Activated CD8-positive, alpha-beta memory T cell treated with anti-CD3 and anti-CD28 coated beads for 1 hour (primary cell): ENCODE measurements at places on chromosomes 7 and 10.

DNA sequence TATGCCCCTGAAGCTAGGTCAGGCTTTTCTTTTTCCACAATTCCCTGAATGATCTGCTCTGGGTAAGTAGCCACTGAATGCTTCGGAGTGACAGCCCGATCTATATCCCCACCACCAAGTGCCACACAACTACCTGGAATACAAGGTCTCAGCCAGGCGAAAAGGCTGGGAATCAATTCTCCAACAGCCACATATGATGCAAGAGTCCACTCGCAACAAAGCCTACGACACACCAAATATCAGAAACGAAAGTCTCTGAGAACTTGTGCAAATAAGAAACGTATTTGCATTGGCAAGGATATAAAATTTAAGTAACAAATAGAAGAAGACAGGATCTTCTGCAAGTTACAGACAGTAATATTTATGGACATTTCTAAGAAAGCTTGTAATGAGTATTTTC lies 5.7 kb downstream of the HIPK2 start:
- no peak for DNase-seq

DNA sequence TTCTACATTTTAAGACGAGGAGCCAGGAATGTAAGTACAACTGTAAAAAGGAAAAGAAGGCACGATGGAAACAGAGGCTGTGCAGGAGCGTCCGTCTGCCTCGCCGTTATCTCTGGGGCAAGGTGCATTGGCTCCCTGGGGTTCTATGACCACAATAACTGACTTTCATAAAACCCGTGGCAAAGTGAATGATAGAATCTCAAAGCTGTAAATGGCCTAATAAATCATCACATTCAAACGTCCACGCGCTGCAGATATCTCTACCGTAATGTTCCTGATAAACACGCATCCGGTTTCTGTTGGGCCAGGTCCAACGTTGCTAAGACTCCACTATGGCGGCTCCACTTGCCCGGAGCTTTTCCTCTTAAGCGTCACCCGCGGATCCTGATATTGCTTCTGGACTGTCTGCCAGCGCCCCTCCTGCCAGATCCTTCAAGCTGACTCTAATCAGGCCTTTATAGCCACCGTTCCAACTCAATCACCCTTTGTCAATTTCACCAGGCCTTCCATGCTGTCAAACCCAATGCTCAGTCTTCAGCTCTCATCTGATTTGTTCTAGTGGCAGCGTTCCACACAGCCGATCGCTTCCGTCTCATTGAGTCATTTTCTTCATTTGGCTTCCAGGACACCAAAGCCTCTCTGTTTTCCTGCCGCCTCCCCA lies 265.6 kb upstream of the FOXK1 start:
- DNase-seq: no peak

DNA sequence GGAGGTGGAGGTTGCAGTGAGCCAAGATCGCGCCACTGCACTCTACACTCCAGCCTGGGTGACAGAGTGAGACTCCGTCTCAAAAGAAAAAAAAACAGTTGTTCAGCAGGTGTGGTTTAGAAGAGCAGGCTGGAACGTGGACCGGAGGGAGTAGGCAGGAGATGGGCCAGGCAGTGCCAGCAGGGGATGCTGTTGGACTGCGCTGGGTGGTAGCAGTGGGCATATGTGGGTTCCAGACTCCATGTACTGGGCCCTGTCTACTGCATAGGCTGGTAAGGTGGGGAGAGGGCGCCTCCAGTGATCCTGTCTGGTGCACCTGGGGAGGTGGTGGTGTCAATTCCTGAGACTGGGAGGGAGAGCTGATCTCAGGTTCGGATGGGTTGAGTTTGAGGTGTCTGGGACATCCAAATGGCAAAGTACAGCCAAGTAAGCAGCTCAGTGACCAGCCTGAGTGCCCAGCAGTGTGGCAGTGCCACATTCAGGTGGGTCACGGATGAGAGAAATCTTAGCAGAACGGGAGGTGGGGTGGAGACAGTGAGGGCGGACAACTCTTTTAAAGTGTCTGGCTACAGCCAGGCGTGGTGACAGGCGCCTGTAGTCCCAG lies 25.9 kb downstream of the SFXN4 start:
- DNase-seq: peak; percentile 34

DNA sequence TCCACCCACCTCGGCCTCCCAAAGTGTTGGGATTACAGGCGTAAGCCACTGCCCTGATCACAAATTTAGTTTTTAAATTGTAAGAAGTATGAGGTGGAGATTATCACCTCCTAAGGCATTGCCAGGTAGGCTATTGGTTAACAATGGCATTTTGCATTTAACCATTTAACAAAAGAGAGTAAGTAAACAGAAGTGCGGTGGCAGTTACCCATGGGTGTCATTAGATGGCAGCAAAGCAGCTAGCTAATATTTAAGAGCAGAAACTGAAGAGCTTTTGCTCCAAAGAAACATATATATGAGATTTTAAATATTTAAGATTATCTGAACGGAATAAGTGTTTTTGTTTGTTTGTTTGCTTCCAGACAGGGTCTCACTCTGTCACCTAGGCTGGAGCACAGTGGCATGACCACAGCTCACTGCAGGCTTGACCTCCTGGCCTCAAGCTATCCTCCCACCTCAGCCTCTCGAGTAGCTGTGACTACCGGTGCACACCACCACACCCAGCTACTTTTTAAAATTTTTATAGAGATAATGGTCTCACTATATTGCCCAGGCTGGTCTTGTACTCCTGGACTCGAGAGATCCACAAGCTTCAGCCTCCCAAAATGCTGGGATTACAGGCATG lies 325.5 kb upstream of the C7orf33 start:
- DNase-seq: no peak

GRCh38 chr10:25174461-25175230 lies at the start of gene GPR158:
Gene GPR158 (plus strand): TSS chr10:25175001. CDS start chr10:25175421, 420 bp downstream.
- peak; percentile 14 for DNase-seq

DNA sequence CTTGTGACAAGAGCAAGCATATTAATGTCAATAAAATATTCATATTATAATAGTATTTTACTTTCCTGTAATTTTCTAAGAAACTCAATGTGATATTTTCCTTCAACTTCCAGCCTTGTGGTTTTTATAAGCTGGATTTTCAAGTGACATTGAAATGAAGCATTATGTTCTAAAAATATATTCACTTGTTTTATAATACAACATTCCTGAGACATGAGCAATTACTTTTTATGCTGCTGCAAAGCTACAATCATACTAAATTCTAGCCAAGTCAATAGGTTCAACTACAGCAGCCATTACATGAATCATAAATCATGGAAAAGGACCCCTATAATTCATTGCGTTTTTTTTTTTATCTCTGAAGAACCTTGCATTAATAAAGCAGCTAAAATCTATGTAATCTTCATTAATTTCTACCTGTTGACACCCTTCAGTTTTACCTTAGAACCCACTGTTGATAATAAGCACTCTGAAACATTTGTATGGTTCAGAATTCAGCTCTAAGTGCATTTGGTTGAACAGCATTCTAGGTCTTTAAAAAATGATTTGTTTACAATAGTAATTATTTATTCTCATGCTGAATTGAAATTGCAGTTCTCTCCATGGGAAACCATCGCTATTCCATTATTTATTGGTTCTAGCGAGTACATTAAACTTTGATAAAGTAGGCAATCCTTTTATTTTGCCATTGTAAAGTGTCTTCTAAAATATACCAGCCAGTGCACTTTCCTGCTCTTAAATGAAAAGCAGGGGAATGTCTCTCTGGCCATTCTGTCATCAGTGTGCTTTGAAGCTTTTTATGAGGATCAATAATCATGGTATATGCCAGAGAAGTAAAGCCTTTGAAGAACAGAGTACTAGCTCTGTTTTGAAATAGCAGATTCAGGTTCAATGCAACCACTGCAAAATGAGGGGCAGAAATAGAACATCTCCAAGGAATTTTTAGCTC lies 132.6 kb downstream of the GNAT3 start:
- no peak for DNase-seq

GRCh38 chr7:69631131-69631530 lies 32.9 kb downstream of the AUTS2 start:
- DNase-seq: no peak

DNA sequence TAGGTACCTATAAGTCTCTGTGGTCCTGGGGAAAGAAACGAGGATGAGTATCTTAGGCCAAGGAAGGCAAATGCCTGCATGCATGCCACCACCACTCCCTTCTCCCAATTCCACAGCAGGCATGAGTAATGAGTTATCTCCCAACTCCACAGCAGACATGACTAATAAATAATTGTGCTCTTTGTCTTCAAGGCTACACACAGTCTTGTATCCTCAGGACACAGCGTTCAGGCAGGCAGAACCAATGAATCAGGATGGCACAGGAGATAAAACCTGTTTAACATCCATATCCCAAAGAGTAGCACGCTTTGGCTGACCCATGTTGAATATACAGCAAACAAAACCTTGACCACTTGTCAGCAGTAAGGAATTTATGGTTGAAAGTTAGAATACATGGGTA lies 229.7 kb upstream of the NFE2L3 start:
- DNase-seq: no peak

DNA sequence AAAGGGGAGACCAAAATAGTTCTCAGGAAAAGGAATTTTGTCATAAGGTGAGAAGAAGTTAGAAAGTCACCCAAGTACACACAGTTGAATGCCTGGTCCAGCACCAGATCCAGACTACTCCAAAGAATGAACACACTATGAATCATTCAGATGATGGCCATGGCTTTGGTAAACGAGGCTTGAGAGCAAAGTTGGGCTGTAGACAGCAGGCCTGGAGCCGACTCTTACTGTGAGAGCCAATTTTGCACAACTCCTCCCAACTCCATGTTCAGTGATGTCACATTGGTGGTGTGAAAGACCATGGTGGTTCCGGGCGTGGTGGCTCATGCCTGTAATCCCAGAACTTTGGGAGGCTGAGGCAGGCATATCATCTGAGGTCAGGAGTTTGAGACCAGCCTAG lies 131.6 kb downstream of the PKD1L1 start:
- no peak for DNase-seq

GRCh38 chr7:4738711-4739527 lies 36.5 kb upstream of the AP5Z1 start:
- no peak for DNase-seq

DNA sequence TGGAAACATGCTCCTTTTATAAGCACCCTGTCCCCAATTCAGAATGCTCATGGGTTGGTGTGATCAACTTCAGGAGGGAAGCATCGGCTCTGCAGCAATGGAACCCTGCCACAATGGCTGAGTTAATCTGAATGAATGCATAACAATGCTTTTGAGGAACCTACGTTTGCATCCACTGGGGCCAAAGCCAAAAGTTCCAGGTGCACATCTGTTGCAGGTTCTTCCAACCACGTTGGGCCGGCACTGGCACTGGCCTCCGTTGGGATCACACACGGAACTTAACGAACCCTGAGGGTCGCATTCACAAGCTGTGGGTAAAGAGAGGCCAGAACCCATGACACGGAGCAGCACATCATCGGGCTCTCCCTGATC lies 43.4 kb downstream of the LAMB1 start:
- DNase-seq: no peak

DNA sequence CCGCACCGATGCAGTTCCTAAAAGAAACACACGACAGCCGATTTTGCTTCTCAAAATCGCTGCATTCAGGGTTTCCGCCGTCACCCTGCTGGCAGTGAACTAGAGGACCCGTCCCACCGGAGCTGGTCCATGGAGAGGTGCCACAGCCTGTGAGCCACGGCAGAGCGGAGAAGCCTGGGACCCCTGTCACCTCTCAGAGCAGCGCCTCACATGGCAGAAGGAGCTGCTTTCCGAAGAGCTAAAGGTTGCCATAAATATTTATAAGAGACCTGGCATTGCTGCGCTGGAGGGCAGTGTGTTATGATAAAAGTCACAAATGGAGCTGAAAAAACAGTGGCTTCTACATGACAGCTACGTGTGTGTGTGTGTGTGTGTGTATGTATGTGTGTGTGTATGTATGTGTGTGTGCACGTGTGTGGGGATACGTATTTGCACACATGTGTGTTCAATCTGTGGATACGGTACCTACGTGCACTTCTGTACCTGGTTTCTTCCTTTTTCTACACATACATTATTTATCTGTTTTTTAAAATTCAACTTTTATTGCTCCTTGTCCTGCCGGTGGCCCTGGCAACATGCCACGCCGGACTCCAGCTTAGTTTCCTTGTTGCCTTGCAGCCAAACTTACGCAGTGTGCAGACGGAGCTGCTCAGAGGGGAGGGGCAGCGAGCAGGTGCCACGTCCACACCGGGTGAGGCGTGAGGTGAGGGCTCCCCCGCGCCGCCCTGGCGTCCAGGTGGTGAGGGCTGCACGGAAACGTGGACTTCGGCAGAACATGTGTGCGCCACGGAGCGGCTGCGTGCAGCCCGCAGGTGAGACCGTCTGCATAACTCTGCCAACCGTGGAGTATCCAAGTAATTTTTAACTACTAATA lies 115.2 kb upstream of the PITRM1 start:
- no peak for DNase-seq

GRCh38 chr10:80708808-80709207 lies 171.1 kb downstream of the SH2D4B start:
- DNase-seq: no peak

- no peak for DNase-seq
These were observed 7.3 kb downstream of the IL2RA start for GRCh38 chr10:6054884-6055283.

DNA sequence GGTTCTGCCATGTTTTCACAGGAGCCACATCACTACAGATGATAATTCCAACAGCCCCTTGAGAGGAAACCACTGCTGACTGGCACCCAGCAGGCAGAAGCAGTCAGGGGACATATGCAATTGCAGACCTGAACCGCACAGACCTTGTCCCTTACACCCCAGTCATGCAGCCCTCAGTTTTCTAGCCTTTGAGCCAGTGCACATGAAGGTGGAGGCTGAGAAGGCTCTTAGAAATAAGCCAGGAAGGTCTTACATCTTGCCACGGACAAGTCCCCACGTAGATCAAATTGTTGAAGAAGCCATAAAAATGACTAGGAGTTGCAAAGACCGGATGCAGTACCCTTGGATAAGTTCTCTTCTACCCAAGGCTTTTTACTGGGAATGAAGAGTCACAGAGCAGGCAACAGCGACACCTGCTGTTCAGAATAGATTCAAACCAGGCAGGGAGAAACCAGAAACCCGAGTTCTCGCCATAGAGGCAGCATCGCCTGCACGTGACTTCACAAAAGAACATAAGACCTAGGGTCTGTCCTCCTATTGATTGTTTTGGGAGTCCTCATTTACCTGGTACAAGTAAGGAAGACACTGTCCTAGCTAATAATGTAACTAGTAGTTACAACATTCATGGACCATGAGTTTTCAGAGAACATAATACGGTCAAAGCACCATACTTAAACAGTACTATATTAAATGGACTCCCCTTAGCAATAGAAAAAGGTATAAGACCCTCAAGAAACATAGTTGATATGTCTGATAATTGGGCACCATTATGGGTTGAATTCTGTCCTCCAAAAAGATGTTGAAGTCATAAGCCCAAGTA lies 11.1 kb downstream of the STEAP1B start:
- DNase-seq: no peak

GRCh38 chr7:16826060-16826459 lies 21.3 kb upstream of the AGR2 start:
- no peak for DNase-seq

DNA sequence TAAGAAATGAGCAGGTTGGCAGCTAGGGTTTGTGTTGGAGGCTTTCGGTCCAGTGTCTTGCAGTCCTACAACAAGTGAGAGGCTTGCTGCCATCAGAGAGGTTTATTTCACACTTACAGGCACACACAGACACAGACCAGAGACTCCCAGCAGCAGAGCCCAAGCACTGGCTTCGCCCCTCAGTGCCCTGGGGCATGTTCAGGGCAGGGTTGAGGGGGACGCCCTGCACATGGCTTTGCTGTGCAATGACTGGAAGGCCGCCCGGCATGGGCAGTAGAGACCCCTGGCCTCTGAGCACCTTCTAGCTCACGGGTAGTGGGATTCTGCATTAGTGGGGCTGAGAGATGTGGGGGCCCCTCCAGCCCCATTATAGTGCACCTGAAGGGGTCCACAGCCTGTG lies 3.8 kb downstream of the SPRN start:
- DNase-seq: no peak
